ENCODE measurements at places on chromosomes 3 and 15.
A peak's percentile ranks its signal among the peaks of the same experiment; 100 is the strongest.

DNA sequence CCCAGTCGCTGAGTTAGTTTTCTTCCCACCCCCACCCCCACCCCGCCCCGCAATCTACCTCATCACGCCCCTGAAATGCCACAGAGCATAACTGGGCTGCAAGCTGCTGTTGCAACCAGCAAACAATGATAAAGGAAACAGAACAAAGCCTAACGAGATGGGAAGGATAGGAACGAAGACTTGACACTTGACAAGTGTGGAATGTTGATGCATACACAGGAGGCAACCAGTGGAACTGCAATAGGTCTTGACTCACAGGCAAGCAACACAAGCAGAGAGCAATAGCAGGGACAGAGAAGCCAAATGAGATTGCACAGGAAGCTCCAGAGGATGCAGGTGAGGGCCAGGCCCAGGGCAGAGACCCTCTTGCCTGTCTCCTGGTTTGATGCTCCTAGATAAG is 225.9 kb downstream of the IGSF11 start:
- no peak for DNase-seq

GRCh38 chr3:184812662-184813042 is 686 bp downstream of the VPS8 start:
- peak; percentile 25 for DNase-seq

DNA sequence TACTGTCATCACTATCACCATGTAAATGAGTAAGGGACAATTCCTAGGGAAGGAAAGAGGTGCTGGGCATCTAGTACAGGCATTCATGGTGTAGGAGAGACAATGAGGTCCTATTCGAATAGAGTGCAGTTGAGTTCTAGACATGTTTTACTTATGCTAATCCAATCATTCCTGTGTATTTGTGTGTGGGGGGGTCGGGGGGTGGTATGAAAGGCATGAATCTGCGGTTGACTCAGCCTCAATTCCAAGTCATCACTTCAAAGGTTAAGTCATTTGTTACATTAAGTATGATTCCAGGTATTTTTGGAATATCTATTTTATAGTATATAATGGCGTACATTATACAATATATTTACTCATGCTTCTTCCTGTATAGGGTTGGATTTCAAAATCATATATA is 163.1 kb upstream of the GALNT15 start:
- no peak for DNase-seq

- DNase-seq = no peak
Observed at GRCh38 chr15:27232876-27233275, 261.9 kb downstream of the GABRG3 start.

GRCh38 chr3:53192608-53193007 is 31.6 kb downstream of the PRKCD start:
- DNase-seq = no peak

DNA sequence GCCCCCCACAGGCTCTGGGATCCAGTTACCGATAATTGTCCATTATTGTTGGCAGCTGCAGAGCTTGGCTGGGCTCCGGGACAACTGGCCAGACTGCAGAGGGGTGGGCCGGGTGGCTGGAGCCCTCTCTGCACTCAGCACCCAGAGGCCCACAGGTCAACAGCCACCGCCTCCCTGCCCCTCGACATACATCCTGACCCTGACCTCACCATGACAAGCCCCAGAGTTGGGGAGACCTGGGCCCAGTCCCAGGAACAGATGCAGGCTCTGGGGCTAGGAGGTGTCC is 22.4 kb downstream of the PTH1R start:
- DNase-seq = peak; percentile 65

GRCh38 chr3:45553469-45553974 is 41.0 kb upstream of the LIMD1 start:
- DNase-seq = peak; percentile 14

- DNase-seq = no peak
Observed at GRCh38 chr15:36810656-36811449, 231.4 kb downstream of the CDIN1 start.

DNA sequence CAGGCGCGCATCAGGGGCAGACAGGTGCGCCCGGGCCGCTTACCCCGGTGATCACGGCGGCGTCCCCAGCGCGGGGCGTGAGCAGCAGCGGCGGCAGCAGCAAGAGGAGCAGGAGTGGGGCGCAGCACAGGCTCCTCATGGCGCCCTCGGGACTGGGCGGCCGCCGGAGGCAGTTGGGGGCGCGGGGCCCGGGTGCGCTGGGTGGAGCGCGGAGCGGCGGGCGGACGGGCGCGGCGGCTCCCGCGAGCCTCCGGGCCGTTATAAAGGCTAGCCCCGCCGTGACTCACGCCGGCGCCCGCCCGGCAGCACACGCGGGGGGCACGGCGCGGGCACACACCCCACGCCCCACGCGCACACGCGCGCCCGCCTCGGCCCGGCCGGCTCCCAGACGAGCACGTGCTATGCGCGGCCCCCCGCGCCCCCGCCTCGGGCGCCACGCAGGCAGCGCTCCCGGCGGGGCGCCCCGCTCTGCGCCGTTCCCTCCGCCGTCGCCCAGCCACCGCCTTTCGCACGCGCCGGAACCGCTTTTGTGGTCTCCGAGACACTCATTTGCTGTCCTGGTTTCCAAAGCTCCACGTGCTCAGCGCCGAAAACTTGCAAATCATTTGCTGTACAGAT is at the start of gene PROK2:
Gene PROK2 (minus strand): TSS at position 235 of the 618 bp plus-strand sequence. CDS start 96 bp downstream, at position 139.
- DNase-seq = peak; percentile 30

DNA sequence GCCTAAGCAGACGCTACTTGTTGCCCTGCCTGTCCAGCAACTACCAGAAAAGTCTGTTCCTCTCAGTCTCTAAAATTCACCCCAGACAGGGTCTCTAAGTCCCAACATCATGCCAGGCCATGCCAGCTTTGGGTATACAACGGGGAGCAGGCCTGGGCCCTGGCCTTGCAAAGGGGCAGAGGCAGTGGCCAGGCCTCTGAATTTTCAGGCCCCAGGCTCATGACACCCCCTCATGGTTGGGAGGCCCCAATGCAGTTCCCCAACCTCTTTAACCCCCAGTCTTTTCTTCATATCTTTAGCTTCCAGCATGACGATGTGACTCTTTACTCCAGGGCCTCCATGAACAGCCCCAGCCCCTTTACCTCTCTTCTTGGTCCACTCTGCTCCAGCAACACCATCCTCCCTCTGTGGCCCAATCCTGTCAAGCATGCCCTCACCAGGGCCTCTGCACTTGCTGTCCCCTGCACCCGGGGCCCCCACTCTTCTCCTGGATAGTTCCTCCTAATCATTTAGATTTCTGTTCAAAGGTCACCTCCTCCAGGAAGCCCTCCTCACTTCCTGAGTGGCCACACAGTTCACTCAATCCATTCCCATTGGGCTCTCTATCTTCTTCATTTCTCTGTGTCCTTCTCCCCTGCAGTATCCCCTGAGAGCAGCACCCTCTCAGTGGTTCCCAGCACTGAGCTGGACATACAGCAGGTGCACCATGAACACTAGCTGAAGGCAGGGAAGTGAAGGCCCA is 4.8 kb downstream of the IQSEC1 start:
- no peak for DNase-seq

DNA sequence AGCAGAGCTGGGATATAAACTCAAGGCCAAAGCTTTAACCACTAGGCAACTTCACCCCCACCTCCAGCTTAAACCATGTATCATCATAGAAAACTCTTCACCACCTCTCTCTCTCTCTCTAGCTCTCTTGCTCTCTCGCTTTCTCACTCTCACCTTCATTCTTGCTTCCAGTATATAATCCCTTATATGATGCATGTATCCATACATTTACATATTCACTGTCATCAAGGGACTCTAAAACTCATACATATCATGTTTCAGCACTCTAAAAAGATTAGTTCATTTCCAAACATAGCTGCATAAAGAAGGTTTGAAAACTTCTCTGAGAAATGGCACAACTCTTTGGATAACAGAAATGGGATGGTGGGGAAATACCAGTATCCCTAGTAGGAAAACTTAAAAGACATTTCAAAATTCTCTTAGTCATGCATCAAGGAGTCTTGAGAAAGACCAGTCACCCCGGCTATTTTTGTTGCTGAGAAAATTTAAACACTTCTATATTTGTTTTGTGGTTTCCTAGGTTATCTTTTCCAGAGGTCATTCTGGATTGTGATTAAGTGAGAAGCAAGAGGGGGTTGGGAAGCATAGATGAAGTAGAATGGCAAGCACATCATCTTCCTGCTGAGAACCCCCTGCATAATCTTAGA is 447.8 kb upstream of the THBS1 start:
- DNase-seq = no peak

GRCh38 chr3:11739123-11739522 is 95.4 kb upstream of the VGLL4 start:
- DNase-seq = no peak

GRCh38 chr3:129518038-129518561 is 10.3 kb upstream of the RHO start:
- no peak for DNase-seq

- no peak for DNase-seq
Observed at GRCh38 chr3:196335503-196335948, 2.7 kb downstream of the TM4SF19 start.
